Skin of body (tissue), 3 donors: ENCODE measurements at places on chromosomes 2 and 18.

DNA sequence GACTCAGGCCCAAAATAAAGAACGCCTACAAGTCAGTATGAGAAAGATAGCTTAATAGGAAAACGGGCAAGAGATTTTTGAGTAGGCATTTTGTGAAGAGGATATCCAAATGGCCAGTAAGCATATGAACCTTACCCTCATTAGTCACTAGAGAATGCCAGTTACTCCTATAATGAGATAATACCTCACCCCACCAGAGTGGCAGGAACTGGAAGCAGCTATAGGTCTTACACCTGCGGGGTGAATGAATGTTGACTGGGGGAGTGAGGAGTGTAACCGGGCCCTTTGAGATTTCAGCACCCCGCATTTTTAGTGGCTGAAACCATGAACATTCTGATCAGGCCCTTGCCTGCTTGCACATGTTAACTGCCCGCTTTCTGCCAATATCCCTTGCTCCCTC lies 7.5 kb upstream of the PTPN2 start:
- DNase-seq, result no peak

DNA sequence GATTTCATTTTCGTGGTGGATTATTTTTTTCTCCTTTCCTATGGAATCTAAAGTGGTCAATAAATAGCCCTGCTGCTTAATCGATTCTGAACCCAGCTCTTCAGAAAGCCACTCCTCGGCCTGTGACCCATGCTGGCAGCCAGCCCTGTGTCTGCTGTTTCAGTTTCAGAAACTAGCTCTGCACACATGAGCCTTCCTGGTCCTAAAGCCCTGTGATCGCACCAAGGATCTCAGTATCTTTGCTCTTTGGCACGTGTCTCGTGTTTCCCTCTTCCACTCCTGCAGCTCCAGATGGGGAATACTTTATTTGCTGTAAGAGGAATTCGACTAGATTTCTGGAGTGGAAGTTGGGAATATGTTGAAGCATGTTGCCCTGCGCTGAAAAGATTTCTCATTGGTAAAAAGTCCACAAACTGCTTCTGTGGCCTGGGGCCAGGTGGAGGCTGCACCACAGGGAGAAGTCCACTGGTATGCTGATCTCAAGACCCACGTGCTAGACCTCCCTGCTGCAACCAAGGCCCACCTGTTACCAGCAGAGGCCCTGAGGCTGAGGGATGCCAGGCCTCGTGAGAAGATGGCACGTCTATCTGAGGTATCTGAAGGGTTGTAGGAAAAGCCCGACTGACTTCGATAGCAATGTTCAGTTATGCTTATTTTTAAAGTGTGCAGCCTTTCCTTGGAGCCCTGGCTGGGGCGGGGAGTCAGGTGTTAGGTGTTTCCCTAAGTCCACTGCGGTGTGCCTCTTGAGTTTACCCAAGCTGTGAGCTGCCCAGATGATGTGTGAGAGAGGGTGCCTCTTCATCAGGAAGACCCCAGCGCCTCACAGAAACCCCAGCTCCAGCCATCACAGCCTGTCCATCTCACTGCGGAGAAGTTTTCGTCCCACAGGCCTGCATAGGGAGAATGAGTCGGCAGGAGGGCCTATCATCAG lies 33.6 kb upstream of the CELF4 start:
- no peak for DNase-seq

- DNase-seq, result no peak
Observed at GRCh38 chr2:177900082-177900481, 172.5 kb downstream of the PDE11A start.

DNA sequence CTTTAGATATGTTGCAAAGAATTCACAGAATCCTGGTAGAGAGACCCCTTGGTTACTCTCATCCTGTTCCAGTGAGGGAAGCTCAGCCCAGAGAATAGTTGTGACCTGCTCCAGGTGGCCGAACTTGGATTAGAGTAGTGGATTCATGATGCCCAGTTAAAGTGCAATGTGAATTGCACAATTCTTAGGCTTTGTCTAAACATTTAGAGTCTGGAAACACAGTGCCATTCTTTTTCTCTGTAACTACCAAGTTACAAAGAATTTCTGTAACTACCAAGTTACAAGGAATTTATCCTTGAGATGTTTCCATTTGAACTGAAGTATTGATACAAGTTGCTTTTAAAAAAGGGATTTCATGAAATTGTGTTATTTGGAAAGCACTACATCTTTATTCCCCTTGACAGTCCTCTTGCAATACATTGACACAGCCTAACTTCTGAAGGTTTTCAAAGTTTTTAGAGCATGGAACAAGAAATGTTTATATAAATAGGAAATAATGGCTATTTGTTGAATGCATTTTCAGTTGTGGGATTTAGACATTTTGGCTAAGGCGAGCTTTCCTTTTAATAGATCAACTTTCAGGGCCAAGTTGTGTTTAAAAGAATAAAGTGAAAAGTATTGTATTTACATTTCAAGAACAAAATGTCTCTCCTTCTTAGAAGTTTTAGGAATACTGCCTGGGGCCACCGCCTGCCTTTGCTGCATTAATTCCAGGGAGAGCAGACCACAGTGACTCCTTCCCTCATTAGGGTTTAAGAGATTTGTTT lies 315.0 kb downstream of the LPIN1 start:
- DNase-seq, result no peak

DNA sequence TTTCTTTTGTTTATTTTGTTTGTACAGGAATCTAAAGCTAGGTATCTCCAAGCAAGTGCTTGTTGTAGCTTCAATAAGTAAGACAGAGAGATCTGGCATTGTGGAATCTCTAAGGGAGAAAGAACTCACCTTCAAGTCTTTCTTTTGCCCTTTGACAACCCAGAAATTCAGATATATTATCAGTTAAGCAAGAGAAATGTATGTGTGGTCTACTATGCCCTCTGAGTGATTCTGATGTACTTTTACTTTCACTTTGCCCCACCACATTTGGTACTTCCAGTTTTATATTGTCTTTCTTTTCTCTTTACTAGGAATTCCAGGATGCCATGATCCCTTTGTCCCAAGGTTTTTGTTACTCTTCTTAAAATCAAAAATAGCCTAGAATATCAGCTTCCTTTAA lies 259.6 kb upstream of the PIK3C3 start:
- DNase-seq, result no peak

GRCh38 chr2:161571051-161571429 lies 53.2 kb upstream of the SLC4A10 start:
- DNase-seq, result no peak

GRCh38 chr2:43541165-43541564 lies 54.7 kb downstream of the THADA start:
- peak; percentile 37 for DNase-seq

DNA sequence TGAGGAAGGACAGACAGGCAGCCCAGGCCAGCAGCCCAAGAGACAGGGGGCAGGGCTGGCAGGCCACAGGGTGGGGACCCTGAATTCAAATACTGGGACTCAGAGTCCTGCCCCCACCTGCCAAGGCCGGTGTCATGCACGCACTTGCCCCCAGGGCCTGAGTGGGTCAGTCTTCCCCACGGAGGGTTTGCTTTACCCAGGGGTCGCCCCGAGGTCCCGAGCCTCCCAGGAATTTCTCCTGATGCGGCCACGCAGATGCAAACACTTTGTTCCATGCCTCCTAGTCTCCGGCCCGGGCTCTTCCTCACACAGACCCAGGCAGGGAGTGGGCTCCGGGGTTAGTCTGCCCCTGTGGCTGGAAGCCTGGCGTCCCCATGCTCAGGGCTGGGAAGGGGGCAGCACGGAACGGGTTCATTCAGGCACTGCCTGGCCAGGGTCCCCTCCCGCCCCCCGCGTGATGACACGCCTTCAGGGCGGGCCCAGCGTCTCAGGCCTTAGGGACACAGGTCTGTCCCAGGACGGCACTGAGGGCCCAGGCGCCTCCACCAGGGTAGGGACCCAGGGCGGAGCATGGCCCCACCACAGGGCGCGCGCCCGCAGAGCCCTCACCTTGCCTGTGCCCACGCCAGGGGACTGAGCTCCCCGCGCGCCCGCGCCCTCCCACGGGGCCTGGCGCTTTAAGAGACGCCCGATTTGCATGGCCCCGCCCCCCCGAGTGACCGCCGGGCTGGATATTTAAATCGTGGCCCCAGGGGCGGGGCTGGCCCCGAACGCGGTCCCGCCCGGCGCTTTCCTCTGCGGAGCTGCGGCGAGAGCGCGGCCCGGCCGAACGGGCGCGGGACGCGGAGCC lies at the start of gene SNED1:
Gene SNED1 (plus strand): TSS at position 763 of the 850 bp plus-strand sequence. CDS start 220 bp downstream, outside the sequence.
- DNase-seq, result no peak

DNA sequence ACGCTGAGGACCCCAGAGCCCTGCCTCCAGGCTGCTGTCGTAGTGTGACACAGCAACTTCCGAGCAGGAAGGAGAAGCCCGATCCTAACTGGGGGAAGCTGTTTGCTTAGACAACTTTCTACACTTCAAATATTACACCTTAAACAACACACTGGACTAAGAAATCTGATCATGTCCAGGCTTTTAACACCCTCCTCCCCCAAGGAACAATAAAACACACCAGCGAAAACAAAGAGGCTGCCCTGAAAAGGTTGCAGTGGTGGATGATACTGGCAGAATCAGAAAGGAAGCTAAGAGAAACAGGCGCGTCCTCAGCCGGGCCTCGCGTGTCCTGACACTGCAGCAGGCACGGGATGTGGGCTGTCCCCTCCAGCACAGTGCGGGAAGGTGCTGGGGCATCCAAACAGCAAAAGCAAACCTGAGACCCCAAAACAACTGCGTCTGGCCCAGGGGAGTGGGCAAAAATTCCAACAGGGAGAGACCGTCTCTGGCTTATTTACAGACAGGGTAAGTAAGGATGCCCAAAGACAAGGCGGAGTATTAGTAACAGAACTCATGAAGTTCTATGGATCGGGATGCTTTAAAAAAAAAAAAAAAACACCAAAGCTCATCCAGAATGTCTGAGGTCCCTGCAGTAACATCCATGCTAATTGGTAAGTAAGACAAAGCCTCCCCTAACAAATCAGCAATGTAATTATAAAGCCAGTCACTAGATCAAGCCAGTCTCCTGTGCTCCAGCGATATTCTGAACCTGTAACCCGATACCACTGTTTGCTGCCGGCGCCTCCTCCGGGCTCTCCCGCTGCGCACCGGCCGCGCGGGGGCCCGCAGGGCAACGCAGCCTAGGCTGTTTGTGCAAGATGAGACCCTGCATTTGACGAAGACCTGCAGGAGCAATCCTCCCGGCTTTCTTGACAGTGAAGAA lies 9.0 kb downstream of the SERTAD2 start:
- peak; percentile 91 for DNase-seq

DNA sequence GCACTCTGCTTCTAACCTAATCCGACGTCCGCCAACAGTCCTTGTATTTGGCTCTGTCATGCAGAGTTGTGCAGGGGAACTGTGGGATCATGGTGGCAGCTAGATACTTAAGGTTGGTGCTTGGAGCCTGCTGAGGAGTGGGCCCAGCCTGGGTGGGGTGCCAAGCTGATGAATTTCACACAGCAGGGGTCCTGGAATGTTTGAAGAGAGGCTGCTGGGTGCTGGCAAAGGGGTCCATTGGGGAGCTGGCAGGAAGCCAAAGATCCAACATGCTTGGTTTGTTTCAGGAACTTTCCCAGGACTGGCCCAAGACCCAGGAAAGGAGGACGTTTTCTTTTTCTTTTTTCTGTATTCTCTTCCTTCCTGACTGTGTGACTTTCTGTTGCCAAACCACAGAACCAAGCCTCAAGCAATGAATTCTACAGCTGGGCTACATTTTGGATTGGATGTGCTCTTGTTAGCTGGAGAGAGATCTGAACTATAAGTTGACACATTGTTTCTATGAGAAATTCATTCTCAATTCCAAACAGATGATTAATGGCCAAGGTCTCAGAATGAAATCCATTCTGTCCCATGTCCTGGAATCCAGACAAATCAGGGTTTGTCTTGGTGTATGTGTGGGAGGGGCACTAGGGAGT lies 49.9 kb downstream of the DHRS9 start:
- DNase-seq, result peak; percentile 33

- no peak for DNase-seq
Observed at GRCh38 chr2:60963190-60963589, 54.3 kb upstream of the PEX13 start.

- no peak for DNase-seq
Observed at GRCh38 chr2:56613920-56614319, 430.1 kb downstream of the CCDC85A start.

- no peak for DNase-seq
Observed at GRCh38 chr2:120345608-120346007, 328 bp upstream of the INHBB start.

DNA sequence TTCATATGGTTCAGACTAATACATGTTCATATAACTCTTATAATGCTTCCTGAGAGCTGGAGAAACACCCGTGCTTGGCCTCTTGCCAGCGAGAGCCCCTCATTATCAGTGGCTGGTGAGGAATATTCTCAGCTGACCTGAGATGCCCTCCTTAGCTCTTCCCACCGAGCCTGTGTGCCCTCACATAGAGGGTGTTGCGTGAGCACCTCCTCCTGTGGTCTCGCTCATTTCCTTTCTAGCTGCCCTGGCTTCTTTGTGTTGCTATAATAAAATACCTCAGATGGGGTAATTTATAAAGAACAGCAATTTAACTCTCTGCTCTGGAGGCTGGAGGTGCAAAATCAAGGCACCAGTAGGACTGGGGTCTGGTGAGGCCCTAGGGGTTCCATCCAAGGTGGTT lies 80.5 kb upstream of the ALKAL2 start:
- DNase-seq, result no peak

DNA sequence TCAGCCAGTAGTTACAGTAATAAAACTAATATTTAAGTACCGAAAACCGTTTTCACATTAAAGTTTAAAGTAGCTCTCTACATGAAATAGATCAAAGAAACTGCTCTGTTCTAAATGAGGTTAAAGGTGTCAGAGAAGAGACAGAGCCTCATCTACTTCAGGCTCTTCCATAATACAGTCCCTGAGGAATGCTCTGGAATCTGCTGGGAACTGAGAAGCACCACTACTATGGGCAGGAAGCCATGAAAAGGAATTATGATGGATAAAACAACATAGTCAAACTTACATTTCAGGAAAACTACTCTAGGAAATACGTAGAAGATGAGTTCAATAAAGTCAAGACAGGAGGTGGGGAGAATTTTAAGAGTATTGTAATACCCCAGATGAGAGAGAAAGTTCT lies 60.0 kb downstream of the ROCK1 start:
- DNase-seq, result no peak

DNA sequence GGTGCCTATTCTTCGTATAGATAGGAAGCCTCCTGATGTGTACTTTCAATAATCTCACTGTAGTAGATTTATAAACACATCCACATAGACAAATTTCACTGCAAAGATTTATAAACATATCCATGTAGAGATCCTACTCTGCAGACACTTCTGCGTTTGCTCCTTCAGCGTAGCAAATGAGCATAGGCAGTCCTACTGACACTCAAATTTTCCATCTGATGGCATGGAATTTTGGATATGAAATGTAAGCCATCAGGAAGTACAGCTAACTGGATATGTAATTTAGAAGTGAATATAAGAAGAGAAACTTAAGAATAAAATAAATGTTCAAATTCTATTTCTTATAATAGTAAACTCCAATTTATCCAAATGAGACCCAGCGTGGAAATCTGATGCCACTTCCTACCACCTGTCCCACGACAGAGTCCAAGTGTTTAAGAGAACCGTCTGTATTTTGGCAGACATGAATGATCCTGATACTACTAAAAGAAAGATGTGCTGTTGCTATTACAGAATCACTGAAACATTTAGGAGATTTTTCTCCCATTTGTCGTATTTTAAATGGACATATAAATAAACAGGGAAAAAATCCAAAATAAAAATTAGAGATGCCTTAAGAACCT lies 86.0 kb downstream of the DTNA start:
- DNase-seq, result peak; percentile 3
